NCI-H1930 (cell line): ENCODE measurements at places on chromosomes 1 and 21.

- DNase-seq: no peak
Observed at GRCh38 chr1:220344745-220345144, 72.5 kb upstream of the RAB3GAP2 start.

DNA sequence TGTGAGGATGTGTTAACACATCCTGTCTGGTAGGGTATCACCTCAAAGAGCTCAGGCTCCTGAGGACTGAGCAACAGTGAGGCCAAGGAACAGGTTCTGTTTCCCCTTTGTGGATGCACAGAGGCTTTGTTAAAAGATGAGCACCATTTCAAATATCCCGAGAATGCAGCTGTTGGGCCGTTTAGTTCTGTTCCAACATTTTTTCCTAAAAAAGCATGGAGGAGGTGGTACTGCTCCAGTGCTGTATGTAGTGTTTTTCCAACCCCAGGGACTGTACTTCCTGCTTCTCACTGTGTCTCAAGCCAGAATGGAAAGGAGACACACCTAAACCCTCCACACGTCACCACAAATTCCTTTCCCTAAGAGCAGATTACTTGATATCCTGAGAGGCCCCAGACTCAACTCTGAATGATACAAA lies 53.8 kb upstream of the BCL10 start:
- DNase-seq: no peak

GRCh38 chr1:84842748-84843231 lies 50.2 kb downstream of the LPAR3 start:
- DNase-seq: no peak

- no peak for DNase-seq
Observed at GRCh38 chr1:215529571-215529970, 37.5 kb upstream of the KCTD3 start.
